ENCODE measurements at places on chromosomes 7 and 10. TPM values are rescaled to one million over a fixed set of nuclear protein-coding genes. Genes with fewer than 3 reads are reported as not detected.

DNA sequence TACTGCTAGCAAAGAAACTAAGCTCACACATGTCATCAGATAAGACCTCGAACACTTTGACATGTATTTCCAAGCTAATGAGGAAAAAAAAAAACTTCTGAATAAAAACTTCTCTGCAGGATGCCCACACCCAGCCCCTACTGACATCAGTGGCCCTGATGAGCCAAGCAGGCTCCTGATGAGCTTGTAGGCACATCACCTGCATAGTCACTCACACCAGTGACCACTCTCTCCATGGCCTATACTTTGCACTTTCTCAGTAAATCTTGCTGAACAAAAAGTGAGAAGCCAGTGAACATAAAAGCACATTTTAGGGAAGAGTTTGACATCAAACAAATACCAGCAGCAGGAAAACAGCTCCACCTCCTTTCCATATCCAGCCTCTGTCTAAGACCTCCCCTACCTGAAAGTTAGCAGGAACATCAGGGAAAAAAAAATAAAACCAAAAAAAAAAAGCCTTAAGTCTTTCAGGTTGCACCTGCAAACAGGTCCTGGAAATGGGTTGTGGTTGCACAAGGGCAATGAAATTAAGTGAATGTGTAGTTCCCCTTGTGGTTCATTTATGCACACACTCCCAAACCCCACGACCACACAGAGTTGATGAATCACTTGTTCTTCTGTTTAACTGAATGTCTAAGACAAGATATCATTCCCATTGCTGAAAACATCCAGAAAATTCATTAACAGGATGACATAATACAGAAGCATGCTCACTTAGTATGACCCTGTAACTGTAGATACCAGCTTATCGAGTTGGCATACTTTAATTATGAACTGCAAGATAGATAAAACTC is 205.2 kb upstream of the PDE1C start:
- DNase-seq, result no peak

SSC4D gene
- total RNA-seq, result 0.71 TPM

- no peak for DNase-seq
Observed at GRCh38 chr10:97689559-97690020, 2.5 kb upstream of the AVPI1 start.

DNA sequence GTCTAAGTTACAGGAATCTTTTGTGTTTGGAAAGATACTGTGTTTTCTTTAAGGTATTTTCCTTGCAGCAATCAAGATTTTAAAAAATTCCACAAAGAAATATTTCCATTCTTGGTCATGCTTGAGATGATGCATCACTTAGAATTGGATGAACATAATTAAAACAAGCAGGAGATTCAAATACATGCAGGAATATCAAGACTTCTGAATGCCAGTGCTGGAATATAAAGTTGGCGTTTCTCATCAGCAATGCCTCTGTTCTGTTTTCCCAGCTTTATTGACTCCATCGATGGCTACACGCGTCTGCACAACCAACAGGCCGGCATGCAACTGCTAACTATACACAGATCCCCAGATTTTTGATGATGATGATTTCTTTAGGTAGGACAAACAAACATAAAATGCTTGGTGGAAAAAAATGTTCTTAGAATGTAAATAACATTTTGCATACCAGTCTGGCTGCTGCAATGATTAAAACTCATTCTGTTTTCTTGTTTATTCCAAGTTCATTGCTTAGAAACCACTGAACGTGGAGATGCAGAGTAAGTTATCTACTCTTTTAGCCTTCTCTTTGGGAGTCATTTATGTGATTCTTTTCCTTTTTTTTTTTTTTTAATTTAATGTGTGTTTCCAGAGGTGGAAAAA is 91.3 kb upstream of the FAM171A1 start:
- no peak for DNase-seq

- DNase-seq, result no peak
Observed at GRCh38 chr10:133212853-133213494, 17.0 kb upstream of the UTF1 start.

GRCh38 chr7:99000196-99000903 is 122.0 kb downstream of the TRRAP start:
- DNase-seq, result no peak

- DNase-seq, result no peak
Observed at GRCh38 chr10:101758858-101759257, 17.1 kb downstream of the FGF8 start.

- no peak for DNase-seq
Observed at GRCh38 chr7:81234896-81235295, 316.0 kb upstream of the SEMA3C start.

HSPA12A gene
- total RNA-seq, result 0.64 TPM

GRCh38 chr7:100711369-100711768 is 5.4 kb downstream of the POP7 start:
- DNase-seq, result no peak

GRCh38 chr7:8214244-8214824 is 47.6 kb downstream of the ICA1 start:
- DNase-seq, result no peak

NANOS1 gene
- 0.90 TPM for total RNA-seq

- peak; percentile 70 for DNase-seq
Observed at GRCh38 chr7:38215735-38216670, 38.0 kb downstream of the STARD3NL start.

DNA sequence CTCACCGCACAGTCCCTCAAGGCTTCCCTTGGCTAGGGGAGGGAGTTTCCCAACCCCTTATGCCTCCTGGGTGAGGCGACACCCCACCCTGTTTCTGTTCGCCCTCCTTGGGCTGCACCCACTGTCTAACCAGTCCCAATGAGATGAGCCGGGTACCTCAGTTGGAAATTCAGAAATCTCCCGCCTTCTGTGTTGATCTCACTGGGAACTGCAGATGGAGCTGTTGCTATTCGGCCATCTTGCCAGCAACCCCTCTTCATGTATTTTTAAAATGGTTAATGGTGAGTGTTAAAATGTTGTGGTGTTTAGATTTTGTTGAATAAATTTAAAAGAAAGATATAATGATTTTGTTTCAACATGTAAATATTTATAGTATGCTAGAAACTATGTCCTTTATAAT is 22.0 kb downstream of the UMAD1 start:
- no peak for DNase-seq
